ENCODE measurements at places on chromosomes 3 and 15.

- no peak for DNase-seq
Measured at GRCh38 chr3:170961616-170962400, 53.4 kb upstream of the EIF5A2 start.

GRCh38 chr3:31373681-31374080, 159.0 kb upstream of the STT3B start:
- no peak for DNase-seq

DNA sequence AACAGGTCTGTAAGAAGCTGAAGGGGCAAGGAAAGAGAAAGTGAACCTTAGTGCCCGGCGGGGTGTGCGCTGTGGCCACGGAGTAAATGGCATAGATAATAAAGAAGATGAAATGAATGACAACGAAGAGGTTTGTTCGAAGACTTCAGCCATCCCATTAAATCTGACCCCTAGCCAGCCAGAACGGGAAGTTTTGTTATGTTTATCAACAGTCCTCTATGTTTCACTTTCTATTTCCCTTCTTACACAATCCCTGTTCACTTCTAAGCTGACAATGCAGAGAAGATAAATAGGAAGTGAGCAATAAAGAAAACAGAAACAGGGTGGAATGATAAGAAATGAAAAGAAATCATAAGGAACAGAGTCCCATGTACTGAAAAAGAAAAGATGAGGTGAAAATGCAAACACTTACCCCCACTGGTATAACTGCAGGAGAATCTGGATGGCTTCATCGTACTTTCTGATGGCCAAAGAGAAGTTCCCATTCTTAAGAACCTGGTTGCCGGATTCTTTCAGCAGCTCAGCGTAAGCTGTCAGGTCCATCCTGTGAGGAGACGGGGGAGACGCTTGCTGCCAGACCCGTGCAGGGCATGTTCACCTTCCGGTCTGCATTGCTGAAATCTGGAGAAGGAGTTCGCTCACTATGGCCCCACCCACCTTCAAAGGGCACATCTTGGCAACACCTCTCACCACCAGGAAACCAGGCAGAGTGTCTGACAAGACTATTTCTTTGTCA, 36.8 kb downstream of the TRANK1 start:
- peak; percentile 53 for DNase-seq

DNA sequence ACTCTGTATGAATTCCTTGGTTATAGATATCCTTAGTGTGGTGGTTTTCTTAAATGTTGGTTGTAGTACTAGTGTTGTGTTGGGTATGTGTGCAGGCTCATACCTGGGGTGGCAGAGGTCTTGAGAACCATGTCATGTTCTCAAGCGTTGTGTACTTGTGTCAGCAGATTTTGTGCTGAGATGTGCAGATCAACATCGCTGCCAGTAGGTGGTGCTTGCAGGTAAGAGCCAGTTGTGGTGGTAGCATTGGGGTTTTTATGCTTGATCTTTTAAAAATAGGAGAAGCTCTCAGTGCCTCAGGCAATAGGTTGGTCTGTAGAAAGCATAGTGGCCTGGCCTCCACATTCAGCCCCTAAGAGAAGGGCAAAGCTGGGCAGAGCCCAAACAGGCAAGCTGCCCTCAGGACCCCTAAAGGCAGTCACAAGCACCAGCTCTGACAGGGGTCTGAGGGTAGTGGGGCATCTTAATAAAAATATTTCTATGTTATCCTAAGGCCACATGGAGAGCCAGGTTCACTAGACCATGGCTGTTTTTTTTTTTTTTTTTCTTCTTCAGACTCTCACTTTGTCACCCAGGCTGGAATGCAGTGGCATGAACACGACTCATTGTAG, 164.0 kb downstream of the IL20RB start:
- no peak for DNase-seq

DNA sequence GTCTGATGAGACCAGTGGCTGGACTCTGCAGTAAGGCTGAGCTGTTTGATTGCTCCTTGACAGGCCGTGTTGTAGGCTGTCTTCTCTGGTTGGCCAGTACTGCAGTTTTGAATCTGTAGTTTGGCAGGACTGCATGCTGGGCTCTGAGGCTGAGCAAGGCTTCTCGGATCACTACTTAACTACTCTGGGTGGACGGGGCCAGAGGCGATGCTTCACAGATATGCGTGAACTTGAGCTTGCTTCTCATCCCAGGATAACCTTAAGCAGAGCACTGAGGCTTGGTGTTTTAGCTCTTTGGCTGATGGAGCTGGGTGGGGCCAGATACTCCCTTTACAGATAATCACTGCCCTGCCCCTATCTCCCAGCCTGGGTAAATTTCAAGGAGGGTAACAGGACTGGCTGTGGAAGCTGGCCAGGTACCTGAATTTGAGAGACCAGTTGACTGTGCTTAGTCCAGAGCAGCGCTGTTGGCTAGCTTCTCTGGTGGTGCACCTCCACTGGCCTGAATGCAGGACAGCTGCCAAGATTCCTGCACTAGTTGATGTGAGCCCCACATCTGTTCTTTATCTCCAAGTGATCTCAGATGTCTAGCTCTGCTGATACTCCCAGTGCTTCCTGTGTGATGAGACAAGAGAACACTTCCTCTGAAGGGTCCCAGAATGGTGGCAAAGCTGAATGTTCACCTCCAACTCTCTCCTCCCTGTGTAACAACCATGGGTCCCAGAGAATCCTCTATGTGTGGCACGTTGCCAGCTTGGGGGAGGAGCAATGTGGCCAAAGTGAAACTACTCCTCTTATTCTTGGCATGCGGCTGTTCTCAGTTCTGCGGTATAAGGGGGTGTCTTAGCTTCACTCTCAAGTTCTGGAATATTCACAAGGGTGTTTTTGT, 37.9 kb downstream of the RPL39L start:
- DNase-seq, result peak; percentile 28

- DNase-seq, result no peak
Measured at GRCh38 chr15:60511351-60512031, 32.5 kb upstream of the ICE2 start.

- DNase-seq, result no peak
Measured at GRCh38 chr3:55488398-55489055, 1.4 kb upstream of the WNT5A start.

DNA sequence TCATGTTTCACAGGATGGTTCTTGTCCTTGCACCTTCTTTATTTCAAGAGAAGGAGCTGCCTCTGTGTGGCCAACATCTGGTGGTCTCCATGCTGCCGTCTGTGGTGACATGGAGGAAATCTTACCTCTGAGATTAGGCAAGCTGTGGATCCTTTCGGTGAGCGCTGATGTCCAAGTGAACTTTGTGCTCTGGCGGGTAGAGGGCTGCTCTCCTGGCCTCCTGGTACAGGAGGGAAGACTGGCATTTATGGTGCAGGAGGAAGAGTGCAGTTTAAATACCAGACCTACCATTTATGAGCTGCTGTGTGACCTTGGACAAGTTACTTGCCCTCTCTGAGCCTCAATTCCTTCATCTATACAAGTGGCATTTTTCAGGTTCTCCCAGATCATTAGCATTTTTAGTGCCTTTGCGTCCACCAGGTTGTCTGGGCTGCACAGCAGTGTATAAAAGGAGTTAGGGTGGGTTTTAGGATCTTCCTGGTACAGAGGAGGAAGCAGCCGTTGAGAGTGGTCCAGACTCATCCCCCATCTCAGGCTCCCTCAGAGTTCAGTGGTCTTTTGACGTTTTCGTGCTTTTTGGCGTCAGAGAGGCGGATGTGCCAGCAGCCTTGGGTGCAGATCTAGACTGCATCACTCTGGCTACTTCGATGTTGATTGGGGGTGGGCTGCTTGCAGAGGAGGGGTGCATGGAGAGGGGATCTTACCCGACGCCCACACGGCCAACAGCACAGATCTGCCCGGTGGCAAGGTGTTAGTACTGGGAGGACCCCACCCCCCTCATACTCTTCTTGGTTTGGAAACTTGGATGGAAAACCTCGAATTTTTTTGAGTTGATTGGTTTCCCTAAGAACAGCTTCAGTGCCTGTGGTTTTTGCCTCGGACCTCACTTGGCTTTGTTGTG, 162.2 kb downstream of the ITPR1 start:
- no peak for DNase-seq

DNA sequence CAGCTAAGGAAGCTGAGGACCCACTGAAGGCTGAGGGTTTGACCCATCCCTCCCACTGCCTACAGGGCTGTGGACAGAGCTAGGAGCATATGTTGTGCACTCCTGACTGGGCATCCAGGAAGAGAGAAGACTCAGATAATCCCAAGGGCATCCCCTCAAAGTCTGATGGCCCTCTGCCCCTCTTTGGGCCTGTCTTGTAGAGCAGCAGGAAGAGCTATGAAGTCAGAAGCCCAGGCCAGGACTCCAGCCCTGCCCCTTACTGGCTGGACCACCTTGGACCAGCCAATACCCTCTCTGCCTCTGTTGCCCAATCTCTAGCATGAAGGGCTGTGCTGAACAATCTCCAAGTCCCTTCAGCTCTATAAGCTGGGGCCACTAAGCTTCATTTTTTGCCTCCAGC, 210.8 kb downstream of the RPLP1 start:
- DNase-seq, result no peak

- DNase-seq, result no peak
Measured at GRCh38 chr3:12501360-12502020, 17.2 kb downstream of the TSEN2 start.

DNA sequence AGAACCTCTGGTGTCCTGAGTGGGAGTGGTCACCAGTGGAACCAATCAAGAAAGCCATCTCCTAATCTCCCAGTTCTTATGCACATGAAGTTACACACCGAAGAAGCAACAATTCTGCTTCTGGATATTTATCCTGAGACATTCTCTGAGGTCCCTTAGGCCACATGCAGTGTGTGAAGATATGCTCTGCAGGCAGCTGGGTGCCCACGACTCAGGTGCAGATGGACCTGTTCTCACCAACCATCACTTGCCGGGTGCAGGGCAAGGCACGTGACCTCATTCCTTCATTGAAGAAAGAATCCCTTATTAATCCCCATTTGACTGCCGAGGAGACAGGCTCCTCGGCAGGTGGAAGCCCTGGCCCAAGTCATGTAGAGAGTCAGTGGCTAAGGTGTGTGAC, 79.8 kb downstream of the WNT7A start:
- no peak for DNase-seq

Measured in stimulated activated CD8-positive, alpha-beta memory T cell treated with anti-CD3 and anti-CD28 coated beads, Interleukin-15, amount 100 ng/mL, for 1 hour (primary cell).